AG04449 (cell line): ENCODE measurements at places on chromosomes 1 and 21.

- no peak for DNase-seq
Observed at GRCh38 chr1:43743206-43743605, 35.9 kb downstream of the ST3GAL3 start.

DNA sequence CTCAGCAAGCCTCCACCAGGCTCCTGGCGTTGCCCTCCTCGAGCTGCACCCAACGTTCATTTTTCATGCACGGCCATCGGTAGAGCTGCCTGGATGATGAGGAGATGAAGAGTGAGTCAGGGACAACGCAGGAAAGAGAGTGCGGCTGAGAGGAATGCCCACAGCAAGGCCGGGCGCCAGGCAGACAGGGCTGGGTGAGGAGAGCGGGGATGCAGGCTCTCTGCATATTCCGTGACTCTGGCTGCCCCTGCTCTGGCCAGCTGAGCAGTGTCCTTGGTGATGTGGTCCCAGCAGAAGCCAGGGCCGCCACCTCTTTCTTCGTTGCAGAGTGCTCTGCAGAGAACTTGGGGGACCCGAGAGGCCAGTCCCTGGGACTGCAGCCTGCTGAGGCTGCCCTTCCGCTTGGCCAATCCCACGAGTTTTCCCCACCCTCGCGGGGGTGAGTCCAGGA is 10.8 kb downstream of the UMODL1 start:
- DNase-seq, result no peak

DNA sequence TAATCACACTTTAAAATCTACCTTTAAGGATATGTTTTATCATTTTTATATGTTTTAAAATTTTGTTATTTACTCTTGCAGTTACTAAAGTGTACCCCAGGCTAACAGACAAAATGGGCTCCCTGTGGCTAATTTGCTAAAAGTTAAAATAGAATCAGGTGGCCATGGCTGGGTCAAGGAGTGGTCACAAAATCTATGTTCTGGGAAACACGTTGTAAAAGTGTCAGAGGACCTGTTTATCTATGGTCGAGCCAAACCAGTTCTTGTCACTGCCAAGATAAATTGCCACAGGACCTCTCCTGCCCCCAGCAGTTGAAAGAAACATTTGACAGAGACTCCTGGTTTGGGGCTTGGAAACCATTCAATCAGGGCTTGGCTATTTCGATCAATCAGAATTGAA is 21.2 kb upstream of the TTLL7 start:
- no peak for DNase-seq

DNA sequence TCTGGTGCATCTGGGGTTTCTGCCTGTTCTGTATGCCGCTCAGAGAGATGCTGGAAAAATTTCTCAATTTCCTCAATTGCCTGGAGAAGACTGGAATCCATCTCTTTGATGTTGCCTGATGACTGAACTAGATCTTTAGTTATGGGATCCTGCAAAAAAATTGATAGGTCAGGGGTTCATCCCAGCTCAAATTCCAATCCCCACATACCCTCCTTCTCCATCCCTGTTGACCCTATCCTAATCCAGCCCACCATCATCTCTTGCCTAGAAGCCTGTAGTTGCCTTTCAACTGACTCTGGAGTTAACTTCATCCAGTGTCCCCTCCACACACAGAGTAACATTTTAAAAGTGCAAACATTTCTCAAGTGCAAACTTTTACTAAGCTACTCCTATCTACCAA is at the start of gene KLF18:
Gene KLF18, minus strand, starts transcription at position 101 of the 400 bp plus-strand sequence. Its CDS starts 0 bp downstream, at position 101.
- DNase-seq, result no peak

- DNase-seq, result no peak
Observed at GRCh38 chr1:177001556-177001955, 163.0 kb downstream of the ASTN1 start.

DNA sequence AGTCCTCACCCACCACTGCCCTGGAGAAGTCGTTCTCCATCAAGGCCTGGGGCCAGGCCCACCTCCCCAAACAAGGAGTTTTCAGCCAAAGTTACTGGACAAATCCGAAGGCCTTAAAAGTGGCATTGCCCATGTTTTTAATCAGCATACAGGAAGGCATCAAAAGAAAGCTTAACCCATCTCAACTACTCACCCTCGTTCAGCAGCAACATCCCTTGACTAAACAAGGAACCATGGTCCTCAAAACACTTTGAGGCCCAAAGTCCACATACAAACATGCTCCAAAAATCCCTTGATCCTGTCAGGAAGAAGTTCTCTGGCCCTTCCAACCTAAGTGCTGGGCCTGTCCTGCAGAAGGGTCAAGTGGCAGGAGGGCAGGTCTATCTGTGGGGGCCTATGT is 1.6 kb downstream of the CAPZB start:
- no peak for DNase-seq

DNA sequence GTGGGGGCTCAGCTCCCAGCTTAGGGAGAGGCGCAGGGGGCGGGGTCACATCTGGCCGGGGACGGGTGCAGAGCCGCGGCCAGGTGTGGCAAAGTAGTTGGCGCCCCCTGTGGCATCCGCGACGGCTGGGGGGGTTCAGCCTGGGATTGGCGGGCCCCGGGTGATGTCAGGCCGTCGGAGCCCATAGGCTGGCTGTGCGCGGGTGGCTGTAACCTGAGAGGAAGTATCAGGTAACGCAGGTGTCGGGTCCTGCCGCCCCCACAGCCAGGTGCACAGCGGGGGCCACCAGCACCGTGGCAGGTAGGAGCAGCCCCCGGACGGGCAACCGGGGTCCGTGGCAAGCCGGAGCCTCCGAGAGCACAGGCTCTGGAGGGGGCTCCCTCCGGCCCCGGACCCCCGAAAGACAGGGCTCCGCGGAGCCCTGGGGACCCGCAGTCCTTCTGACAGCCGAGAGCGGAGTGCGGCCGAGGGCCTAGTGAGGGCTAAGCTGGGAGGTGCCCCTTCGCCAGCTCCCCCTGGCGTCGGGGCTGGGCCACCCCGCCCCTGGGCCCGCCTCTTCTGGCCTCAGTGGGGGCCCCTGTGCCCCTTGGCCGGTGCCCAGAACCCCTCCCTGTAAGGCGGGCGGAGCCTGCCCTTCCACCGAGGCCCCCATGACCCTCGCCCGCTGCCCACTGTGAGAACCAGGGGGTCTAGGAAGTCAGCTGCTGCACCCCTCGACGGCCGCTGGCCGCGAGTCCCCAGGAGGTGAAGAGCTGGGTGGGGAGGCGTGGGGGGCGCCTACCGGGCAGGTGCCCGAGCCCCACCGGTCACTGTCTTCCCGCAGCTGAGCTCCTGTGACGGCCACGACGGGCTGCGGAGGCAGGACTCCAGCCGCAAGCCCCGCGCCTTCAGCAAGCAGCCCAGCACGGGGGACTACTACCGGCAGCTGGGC is 17.9 kb downstream of the TNFRSF25 start:
- no peak for DNase-seq

- DNase-seq, result no peak
Observed at GRCh38 chr21:38918607-38919346, 113.0 kb downstream of the ETS2 start.

GRCh38 chr1:224211206-224211962 is 28.3 kb downstream of the DEGS1 start:
- no peak for DNase-seq

DNA sequence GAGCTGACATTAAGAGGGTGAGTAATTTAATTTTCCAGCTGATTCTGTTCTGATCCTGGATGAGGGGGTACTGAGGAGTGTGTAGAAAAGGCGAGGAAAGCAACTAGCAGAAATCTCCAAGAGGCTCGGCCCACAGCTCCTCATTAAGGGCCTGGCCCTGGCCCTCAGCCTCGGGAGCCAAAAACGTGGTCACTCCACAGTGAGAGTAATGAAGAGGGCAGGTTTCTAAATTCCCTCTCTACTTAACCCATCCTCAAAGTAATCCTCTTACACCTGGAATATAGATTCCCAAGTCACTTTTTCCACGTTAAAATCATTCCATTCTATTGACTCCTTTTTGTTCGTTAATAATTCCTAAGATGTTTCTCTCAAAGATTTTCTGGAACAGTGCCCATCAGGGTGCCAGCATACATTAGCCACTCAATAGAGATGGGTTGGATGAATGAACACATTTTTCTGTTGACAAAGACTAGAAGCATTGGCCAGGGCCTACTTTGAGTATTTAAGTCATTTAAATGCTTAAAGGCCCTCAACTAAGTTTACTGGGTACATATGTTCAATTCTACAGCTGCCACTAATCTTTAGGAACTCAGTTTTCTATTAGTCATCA is 1.1 kb upstream of the COL11A1 start:
- no peak for DNase-seq

DNA sequence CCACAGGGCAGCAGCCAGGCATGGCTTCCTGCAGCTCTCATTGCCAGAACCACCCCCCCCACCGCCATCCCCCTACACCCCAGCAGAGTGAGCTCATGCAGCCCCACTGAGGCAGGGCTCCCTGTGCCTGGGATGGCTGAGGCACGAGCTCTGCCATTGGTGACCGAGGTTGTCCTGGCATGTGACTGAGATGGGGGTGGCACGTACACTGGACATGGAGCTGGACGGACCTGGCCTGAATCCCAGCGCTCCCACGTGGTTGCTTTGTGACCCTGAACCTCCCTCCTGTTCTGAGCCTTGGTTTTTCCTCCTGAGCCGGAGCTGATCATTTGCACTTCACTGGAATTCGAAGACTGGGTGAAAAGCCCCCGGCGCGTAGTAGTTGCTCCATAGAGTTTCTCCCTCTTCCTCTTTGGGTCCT is 28.3 kb downstream of the ALPL start:
- DNase-seq, result no peak

DNA sequence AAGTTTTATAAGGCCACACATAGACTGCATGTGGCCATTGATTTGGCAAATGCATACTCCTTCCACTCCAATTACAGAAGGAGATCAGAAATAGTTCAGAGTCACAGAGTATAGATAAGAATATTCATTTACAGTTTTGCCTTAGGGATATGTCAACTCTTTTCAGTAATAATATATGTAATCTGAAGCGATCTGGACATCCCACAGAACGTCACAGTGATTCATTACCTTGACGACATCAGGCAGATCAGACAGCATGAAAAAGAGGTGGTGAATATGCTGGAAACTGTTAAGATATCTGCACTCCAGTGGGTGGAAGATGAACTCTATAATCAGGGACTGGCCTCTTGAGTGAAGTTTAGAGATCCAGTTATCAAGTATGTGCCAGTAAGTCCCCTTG is 240.4 kb downstream of the DPYD start:
- DNase-seq, result no peak

DNA sequence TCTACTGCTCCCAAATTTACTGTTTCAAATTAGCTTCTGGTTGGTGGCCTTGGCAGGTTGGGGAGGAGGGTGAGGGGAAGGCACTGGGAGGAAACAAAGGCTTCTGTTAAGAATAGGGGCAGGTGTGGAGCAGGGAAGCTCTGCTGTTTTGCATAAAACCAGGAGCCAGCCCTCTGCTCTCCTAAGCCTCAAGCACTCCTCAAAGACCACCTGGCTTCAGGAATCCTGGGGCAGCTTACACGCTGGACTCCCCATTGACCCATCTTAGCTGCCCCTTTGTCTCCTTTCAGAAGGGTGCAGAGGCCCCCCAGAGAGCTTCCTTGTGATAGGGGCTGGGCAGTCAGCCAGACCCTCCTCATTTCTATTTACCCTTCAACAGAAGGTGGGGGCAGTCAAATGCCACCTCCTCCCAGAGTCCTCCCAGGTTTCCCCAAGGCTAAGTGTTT is 11.5 kb upstream of the DHRS3 start:
- DNase-seq, result no peak

GRCh38 chr1:27136998-27137542 is 17.9 kb downstream of the SLC9A1 start:
- no peak for DNase-seq

DNA sequence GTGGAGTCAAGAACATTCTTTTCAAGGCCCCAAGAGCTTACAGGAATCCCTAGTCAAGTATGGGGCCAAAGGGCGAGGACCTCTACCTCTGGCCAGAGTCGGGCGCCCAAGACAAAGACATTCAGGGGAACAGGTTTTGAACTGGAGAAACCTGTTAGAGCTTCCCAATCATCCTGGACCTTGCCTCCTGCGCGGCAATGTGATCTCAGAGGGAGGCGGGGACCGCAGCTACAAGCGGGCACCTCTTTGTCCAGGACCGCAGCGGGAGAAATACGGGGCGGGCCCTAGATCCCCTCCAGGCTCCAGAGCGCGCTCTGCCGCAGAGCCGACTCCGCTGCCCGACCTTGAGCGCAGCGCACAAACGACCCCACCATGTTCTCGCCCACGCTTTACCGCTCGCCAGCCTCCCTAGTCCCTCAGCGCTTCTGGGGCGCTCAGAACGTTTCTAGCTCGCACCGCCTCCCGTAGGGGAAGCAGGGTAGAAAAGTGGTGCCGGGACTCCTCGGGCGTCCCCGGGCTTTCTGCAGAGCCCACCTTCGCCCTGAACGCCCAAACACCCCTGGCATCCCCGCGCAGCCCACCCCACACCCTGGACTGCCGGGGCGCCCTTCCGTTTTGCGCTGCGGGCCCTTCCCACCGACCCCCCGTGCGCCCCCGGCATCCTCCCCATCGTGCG is 28.1 kb downstream of the RABIF start:
- no peak for DNase-seq

DNA sequence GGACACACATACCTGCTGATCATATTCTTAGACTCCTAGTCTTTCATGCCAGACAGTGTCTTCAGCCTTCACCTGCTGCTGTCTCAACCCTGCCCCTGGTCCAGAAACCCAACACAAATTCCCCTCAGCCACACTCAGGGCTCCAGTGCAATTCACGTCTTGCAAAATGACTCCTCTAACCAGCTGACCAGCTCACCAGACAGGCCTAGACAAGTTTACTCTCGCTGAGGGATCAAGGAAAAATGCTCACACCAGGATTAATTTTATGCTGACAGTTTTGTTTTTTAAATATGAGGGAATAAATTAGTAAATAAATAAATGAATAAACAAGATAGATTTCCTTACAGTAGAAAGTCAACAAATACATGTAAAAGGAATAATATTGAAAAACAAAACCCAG is 28.5 kb downstream of the CCDC185 start:
- DNase-seq, result no peak

DNA sequence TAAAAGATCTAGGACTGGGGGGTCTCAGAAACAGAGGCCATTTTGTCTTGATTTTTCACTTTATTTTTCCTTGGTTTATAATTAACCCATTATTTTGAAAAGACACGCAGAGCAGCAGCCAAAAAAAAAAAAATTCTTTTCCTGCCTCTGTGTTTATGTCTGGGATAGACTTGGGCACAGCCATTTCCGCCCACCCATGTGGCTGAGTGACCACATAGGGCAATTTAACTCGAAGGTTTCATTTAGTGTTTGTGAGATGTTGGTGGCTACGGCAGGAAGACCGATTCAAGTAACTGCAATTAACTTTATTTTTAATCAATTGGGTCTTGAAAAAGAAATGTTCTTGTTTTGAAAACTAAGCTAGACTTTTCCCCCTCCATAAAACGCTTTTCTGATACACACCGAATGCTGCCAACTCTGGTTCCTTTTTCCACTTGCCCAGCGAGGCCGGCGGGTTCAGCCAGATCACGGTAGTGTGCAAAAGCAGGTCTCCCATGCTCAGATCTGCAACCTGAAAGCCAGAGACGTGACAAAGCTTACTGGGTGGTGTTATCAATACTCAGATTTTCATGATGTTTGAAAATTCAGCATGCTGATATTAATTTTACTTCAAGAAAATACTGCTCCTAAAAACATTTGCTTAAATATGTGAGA is 97.4 kb upstream of the KRTAP19-8 start:
- DNase-seq, result no peak

GRCh38 chr1:205735218-205735617 is 14.8 kb downstream of the NUCKS1 start:
- no peak for DNase-seq

GRCh38 chr1:154837672-154838171 is 32.4 kb downstream of the KCNN3 start:
- DNase-seq, result no peak
